ENCODE measurements at places on chromosomes 2 and 18.

DNA sequence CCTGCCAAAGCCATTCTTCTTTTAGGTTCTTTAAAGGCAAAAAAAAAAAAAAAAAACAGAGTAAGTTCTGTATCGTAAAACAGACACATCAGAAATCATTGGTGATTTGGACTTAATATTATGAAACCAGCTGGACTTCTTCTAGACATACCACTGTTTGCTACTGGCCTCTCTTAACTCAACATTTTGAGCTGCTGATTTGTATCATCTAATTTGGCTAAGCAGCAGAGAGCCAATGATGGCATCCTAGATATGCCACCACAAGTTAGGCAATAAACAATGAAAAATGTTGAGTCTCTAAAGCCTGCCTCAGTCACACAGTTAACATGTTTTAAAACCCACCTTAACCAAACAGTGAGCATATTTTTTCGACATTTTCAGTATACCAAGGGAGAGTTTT lies 1034.3 kb upstream of the NXPH2 start:
- DNase-seq, result no peak

DNA sequence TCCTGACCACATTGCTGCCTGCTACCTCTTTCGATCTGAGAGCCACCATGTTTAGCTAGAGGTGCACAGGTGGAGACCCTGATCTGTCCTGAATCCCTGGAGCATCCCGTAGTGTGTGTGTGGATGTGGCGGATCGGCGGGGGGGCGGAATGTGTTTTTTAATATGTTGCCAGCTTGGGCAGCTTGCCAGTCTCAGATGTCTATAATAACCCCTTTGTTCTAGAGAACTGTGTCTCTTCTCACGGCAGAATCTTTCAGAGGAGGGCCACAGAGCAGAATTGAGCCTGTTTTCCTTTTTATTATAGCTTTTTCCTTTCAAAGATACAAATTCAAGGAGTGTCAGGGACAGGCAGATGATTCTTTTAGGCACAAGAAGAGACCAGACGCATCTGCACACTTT lies 934.1 kb upstream of the KLHL29 start:
- no peak for DNase-seq

DNA sequence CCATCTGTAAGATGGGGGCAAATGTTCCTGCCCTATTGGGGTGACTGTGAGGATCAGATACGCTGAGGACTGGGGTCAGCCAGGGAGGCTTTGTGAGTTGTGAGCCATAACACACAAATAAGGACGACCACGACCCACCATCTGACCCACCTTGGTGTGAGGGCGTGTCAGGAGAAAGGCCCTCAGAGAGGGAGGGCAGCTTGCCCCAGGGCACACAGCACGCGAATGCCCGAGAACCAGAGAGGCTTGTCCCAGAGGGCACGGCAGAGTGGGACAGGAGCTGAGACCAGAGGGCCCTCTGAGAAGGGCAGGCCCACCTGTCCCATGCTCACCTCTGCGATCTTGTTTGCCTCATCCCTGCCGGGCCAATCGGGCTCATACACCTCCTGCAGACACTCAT lies 36.7 kb downstream of the BIN1 start:
- no peak for DNase-seq

GRCh38 chr2:138421971-138422335 lies 79.6 kb upstream of the SPOPL start:
- no peak for DNase-seq

GRCh38 chr2:233793465-233794127 lies 15.5 kb downstream of the MROH2A start:
- no peak for DNase-seq

GRCh38 chr2:164954954-164955701 lies at the start of gene SLC38A11:
TSS of gene SLC38A11 (minus strand) at chr2:164955525. CDS start at chr2:164955247, 278 bp downstream.
- no peak for DNase-seq

DNA sequence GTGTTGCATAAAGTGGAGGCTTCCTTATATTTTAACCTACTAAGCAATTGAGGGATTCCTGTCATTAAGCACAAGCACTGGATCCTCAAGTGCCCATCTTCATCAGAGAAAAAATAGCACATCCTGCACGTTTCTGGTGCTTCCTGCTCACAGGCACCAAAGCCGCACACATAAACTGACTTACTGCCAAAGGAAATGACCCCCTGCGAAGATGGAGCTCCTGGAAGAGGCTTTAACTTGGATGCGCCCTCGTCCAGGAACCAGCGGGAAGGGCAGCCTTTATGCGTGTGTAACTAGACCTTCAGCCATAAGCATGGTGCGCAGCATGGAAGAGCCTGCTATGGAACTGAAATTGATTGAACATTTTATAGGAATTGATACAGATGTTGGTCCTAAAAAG lies 188.7 kb downstream of the FTCDNL1 start:
- DNase-seq, result no peak

All from activated CD8-positive, alpha-beta memory T cell treated with anti-CD3 and anti-CD28 coated beads for 1 hour (primary cell).